PC-3 (cell line): ENCODE measurements at places on chromosomes 2 and 18.

DNA sequence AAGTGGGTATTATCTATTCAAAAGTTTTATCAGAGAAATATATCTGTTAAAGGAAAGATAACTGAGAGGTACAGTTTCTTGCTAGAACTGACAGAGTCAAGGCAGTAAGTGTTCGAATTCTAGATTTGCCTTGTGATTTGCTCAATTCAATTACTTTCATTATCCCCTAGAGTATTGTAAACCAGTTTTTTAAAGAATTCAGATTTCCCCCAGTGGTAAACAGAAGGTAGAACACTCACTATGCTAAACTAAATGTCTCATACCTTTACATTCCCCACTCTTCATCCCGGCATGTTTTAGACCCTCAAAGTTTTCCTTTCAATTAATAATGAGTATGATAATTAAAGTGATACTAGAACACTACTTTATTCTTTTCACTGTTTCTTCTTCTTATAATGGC is 28.6 kb downstream of the TTC21B start:
- no peak for DNase-seq

DNA sequence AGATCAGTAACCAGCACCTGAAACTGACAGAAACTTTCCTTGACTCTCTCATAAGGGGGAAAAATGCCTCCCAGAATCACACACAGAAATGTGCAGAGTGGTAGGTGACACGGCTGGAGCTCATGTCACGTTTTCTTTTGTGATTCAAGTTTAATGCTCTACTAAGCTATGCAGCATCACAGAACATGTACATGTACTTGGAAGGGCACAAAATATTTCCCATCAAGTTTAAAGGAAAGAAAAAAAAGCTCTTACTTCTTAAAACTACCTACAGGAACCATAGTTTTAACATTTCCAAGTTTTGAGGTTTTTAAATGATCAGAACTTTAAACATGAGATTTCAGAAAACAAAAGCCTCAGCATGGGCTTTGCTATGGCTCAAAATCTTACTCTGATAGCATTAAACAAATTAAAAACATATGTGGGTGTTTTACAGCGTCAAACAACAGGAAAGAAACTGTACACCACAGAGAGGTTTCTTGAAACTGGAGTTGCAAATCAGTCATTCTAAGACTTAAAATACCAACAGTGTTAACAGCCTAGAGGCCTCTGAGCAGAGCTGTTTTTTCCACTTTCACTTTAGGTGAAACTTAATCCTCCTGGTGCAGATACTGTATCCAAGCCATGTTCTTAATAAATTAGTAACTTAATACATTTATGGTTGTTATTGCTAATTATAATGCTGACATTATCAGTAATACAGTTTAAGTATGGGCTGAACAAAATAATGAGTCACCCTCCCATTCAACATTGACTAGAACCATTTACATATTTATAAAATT is 30.1 kb downstream of the MBP start:
- DNase-seq, result peak; percentile 46

- no peak for DNase-seq
Observed at GRCh38 chr2:5693287-5694201, 1.4 kb downstream of the SOX11 start.

DNA sequence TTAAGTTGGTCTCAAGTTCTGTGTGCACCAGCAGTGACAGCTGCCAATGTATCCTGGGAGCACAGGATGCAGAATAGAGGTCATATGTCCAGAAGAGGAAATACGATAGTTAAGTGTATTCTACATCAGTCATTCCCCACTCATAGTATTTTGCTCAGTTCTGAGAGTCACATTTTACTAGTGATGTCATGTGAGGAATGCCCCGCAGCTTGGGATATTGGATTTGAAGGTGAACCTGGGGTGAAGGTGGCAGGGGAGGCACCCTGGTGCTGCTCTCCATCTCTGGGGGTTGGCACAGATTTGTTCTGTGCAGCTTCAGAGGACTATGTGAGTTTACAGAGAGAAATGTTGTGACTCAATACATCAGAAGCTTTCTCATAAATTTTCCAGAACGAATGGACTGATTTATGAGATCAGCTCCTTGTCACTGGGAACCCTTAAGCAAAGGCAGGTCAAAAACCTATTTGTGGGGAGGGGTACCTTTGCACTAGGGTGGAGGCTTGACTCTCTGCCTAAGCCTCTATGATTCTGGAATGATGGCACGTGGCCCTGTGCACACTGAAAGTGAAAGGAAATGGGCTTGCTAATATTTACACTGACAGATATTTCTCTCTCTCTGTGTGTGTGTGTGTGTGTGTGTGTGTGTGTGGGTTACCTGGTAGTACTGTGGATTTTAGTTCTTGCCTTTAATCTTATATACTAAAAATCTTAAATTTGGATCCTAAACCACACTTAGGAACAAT is 95.9 kb downstream of the NEB start:
- peak; percentile 12 for DNase-seq

DNA sequence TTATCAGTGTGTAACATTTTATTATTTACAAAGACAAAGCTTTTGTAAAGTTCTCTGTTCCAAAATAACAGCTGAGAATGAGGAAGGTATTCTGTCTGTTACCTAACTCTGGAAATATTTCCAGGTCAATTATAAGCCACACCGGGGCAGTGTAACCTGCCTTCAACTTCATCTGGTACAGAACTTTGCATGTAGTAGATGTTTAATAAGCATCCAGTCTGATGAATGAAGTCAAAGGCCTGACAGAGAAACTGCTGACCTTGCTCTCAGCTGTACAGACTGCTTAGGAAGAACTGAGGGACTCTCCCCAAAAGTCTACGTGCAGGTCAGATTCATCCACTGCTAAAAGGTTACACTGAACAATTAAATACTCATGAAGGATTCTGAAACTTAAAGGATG is 43.3 kb downstream of the WDFY1 start:
- peak; percentile 7 for DNase-seq

DNA sequence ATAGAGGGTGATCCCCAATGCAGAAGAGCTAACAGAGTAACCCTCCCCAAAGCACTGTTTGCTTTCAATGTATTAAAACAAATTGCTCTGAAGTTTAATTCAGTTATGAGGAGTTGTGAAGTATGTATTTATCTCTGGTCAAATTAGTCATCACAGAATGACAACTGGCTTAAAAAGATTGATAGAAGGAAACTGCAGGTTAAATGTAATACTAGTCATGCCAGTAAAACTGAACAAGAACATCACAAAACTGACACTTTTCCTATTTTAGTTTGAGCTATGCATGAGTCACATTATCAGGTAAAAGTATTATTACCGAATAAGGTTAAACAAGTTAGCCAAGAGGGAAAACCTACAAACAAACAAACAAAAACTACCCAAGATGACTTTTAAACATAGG is 99.0 kb upstream of the ACVR1C start:
- DNase-seq, result peak; percentile 68
